H1 (cell line): ENCODE measurements at places on chromosomes 11 and 22. TPM values are rescaled to one million over a fixed set of nuclear protein-coding genes. Genes with fewer than 3 reads are reported as not detected.

Gene OR56A1
- 0.06 and 0.09 TPM in 2 replicates for total RNA-seq

Gene SAA4
- not detected in 2 replicates for total RNA-seq

Gene OR4C45
- total RNA-seq = not detected in 2 replicates

DNA sequence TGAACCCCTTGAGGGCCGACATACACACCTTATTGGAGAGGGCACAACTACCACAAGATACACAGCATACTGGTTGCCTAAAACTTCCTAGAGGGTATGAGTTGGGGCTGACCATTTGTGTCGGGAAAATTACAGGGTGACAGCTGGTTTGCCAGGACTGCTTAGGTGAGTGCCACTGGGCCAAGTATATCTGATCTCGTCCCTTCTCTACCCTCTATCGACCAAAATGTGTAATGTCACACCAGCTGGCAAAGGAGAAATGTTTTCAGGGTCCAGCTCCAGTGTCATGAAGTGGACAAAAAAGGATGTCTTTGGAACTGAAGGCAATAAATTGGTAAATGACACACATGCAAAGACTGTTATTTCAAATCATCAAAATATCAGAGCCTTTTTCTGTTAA lies 126.1 kb downstream of the PGR start:
- DNase-seq = no peak

GRCh38 chr22:40310768-40311120 lies 35.6 kb upstream of the ADSL start:
- DNase-seq = no peak

GRCh38 chr11:113022262-113022661 lies 61.0 kb downstream of the NCAM1 start:
- DNase-seq = no peak

Gene GRM5
- total RNA-seq = 0.25 and 0.43 TPM in 2 replicates

DNA sequence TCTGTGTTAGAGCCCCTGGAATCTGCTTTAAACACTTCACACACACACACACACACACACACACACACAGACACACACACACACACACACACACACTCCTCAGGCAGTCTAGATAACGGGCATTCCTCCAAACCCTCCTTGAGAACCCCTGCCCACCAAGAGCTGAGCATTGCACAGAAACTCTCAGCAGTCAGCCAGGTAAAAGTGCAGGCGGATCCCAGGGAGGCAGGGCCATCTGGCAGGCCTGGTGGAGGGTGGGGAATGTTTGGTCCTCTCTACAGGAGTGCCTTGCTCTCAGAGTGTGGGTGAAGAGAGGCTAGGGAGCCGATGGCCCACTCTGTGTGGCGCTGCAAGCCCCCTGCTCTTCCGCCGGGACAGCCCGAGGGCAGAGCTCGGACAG lies 190.2 kb downstream of the BUD13 start:
- no peak for DNase-seq

- DNase-seq = no peak
Measured at GRCh38 chr11:86431258-86431657, 56.6 kb downstream of the CCDC81 start.

Gene UBQLNL
- not detected in 2 replicates for total RNA-seq

GRCh38 chr22:46107089-46107664 lies 43.1 kb upstream of the PPARA start:
- DNase-seq = no peak

Gene MUC2
- not detected in 2 replicates for total RNA-seq

DNA sequence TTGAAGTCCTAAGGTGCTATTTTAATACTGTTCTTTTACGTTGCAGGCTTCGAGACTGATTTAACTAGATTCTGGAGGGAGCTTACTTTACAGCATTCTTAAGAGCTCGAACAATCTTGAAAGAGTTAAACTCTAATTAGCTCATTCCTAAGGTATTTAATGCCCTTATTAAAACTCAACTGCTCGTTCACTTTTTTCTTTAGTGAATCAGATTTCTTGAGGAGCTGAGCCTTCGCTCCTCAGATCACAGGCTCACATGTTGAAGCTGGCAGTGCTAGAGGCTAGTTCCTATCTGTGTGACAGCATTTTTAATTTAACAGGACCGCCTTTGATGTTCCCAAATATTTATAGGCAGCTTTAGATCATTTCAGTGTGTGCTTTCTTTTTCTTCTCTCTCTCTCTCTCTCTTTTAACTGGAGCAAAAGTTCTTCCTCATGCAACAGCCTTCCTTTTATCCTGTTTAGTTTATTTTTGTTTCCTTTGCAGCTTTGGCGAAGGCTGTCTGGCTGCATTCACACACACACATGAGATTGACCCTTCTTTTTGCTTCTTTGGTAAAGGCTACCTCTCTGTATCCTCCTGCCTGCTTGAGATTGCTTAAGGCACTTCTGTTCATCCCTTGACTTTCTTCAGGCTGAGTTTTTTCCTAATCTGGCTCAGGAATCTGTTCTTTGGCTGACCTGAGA lies 21.0 kb downstream of the ZNRF3 start:
- no peak for DNase-seq

Gene GGTLC2
- total RNA-seq = not detected in 2 replicates

Gene CRACR2B
- 26.4 and 29.3 TPM in 2 replicates for total RNA-seq

DNA sequence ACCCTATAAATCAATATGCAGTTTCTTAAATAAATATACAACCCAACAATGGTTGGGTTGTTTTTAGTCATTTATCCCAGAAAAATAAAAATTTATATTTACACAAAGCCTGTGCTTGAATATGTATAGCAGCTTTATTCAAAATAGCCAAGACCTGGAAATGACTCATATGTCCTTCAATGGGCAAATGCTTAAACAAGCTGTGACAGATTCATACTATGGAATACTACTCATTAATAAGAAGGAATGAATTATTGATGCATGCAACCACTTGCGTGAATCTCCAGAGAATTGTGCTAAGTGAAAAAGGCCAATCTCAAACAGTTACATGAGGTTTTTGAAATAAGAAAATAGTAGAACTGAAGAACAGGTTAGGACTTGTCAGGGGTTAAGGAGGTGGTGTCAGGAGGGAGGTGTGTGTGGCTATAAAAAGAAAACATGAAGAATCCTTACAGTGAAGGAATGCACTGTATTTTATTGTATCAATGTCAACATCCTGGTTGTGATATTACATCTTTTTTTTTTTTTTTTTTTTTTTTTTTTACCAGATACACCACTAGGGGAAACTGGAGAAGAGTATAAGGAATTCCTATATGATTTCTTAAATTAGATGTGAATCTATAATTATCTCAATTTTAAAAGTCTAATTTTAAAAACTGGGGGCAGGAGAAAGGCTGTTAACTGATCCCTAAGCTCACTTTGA lies 82.4 kb upstream of the CD44 start:
- DNase-seq = no peak

- DNase-seq = no peak
Measured at GRCh38 chr11:75677275-75677674, 8.4 kb upstream of the MAP6 start.

GRCh38 chr11:35735903-35736302 lies 73.3 kb downstream of the TRIM44 start:
- no peak for DNase-seq

DNA sequence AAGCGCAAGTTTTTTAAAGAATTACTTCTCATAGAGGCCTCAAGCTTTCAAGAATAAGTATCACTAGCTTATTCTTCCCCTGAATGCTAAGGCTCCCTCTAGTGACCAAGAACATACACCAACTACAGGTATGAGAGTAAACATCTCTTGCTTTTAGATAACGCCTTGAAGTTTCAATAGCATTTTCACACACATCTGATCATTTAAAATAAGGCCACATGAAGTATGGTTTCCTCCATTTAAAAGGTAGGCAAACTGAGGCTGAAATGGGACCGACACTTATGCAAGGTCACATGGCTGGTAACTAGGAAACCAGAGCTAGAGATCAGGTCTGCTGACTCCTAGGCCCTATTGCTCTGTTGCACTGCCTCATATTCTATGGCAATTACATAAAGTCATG lies 66.5 kb downstream of the CCDC34 start:
- no peak for DNase-seq

Gene PRR33
- not detected in 2 replicates for total RNA-seq

GRCh38 chr11:16764888-16765287 lies 26.4 kb downstream of the C11orf58 start:
- DNase-seq = no peak

GRCh38 chr11:12393691-12394090 lies 16.3 kb downstream of the PARVA start:
- no peak for DNase-seq

Gene EXPH5
- total RNA-seq = 11.5 and 11.9 TPM in 2 replicates

Gene C11orf42
- not detected in 2 replicates for total RNA-seq

- DNase-seq = no peak
Measured at GRCh38 chr11:5171856-5172255, 17.3 kb upstream of the OR52A1 start.

Gene OR51G1
- total RNA-seq = not detected in 2 replicates

DNA sequence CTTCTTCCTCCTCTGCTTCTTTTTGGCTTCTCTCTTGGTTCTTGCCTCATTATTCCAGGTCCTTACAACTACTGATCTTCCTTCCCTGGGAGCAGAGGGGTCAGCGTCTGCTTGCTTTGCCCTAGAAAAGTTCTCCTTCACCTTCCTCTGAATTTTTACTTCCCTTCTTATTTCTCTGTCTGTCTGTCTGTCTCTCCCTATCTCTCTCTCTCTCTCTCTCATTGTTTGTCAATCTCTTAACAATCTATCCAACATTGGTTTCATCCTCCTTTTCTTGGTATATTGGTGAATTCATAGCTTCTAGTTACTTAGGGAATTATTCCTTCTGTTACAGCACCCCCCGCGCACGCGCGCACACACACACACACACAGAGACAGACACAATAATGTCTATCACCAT lies 559.1 kb downstream of the MN1 start:
- DNase-seq = no peak

GRCh38 chr22:39087881-39088684 lies 9.0 kb upstream of the APOBEC3H start:
- peak; percentile 81 for DNase-seq
